ENCODE measurements at places on chromosomes 16 and 17.
A peak's percentile ranks its signal among the peaks of the same experiment; 100 is the strongest.

DNA sequence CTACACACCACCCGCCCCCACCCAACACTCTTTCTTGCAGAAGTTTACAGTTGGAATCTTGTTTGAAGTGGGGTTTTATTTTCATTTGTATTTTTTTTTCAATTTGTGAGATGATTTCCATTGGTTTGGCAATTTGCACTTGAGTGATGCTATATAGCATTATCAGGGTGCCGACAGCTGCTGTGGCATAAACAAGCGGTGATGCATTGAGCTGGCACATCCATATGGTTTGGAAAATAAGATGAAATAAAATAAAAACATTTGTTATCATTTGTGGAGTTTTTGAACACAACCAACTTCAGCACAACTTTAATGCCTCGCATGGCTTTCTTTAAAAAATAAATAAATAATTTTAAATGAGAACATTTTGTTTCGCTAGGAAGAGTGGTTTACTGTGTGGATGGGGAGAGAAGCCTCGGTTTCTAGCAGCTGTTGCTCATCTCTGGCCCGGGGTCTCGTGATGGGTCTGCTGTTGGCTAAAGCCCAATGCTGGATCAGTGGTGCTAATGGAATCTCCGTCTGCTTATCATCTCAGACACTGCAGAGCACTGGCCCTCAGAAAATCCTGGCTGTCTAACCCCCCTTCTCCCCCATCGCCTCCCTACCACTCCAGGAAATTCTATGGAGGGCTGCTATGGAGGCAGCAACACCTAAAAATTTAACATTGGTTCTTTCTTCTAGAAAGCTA, 192.3 kb upstream of the MAF start:
- no peak for DNase-seq

- no peak for DNase-seq
These were observed 15.7 kb downstream of the CDRT4 start for GRCh38 chr17:15451680-15452079.

- no peak for DNase-seq
These were observed 20.9 kb upstream of the STH start for GRCh38 chr17:45977976-45978626.

DNA sequence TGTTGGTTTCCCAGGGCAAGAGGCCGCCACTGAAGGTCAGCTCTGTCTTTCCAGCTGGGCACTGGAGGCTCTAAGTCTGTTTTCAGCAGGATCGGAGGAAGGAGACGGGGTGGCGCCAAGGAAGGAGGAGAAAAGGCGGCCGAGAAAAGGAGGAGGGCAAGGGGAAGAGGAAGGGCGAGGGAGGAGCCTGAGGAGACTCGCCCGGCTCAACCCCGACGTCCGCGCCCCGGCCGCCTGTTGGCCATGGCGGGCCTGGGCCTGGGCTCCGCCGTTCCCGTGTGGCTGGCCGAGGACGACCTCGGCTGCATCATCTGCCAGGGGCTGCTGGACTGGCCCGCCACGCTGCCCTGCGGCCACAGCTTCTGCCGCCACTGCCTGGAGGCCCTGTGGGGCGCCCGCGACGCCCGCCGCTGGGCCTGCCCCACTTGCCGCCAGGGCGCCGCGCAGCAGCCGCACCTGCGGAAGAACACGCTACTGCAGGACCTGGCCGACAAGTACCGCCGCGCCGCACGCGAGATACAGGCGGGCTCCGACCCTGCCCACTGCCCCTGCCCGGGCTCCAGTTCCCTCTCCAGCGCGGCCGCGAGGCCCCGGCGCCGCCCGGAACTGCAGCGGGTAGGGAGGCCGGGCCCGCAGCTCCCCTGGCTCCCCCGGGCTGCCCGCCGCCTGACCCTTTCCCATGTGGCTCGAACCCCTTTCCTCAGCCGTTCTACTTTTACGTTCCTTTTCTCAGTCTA, at the start of gene RNF135:
TSS of gene RNF135 (plus strand) at position 209 of the 737 bp plus-strand sequence. CDS start at position 244, 35 bp downstream.
- DNase-seq, result peak; percentile 62

- no peak for DNase-seq
These were observed 5.0 kb downstream of the CX3CL1 start for GRCh38 chr16:57377080-57377841.

GRCh38 chr16:28192806-28193529, 18.8 kb downstream of the XPO6 start:
- no peak for DNase-seq

GRCh38 chr16:68503334-68503733, 35.8 kb upstream of the ZFP90 start:
- DNase-seq, result no peak

DNA sequence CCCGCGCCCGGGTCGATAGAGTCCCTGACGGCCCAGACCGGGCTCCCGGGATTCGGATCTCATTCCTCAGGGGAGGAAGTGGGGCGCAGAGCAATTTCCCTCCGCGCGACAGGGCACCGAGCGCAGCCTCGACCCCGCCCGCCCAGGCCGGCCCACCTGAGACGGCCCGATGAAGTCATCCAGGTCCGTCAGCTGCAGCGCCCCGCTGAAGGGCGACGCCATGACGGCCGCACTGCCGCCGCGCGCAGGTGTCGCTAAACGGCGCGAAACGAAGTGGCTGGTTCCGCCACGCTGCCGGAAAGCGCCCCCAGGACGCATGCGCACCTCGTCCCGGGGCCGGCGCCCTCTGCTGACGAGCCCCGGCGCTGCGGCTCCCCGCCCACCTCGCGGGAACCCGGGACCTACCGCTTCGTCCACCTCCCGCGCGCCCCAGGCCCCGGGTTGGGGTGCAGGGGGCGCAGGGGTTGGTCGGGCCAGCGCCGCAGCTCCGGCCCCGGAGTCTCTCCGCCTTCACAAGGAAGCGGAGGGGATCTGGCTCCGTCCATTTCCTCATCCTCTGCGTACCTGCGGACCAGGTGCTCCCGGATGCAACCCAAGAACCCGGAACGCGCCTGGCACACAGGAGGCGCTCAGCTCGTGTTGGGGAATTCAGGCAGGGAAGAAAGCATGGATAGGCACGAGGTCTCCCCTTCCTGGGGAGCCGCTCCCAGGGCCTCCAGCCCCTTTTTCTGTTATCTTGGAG, at the start of gene CIAO3:
TSS of gene CIAO3 (minus strand) at position 234 of the 742 bp plus-strand sequence. CDS start at position 222, 12 bp downstream.
- DNase-seq, result peak; percentile 55

- DNase-seq, result no peak
These were observed 314.5 kb downstream of the SEC14L1 start for GRCh38 chr17:77455111-77455890.

DNA sequence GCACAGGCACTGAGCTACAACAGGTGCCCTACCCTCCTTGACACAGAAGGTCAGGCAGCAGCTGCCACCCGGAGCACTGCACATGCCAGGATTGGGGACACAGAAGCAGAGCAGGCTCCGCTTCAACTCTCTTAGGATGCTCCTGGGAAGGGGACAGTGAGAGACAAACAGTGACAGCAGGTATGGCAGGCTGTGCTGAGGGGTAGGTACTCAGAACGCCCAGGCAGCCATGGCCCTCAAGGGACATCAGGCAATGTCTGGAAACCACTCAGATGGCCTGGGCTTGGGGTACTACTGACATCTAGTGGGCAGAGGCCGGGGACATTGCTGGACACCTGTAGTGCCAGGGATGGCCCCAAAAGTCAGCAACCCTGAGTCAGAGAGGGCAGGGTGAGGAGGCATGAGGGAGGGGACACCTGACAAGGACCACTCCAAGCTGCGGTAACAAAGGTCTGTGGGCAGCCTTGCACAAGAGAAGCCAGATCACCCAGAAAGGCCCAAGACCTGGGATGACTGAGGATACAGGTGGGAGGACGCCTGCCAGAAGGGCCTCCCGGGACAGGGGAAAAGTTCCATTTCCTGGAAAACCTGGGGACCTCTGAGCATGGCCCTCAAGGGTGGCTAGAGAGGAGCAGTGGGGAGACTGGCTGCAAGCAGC, 21.2 kb downstream of the PEMT start:
- no peak for DNase-seq

- DNase-seq, result no peak
These were observed 130.8 kb downstream of the SDK2 start for GRCh38 chr17:73513426-73513825.

- DNase-seq, result no peak
These were observed 5.8 kb upstream of the ARMC5 start for GRCh38 chr16:31453255-31454204.

DNA sequence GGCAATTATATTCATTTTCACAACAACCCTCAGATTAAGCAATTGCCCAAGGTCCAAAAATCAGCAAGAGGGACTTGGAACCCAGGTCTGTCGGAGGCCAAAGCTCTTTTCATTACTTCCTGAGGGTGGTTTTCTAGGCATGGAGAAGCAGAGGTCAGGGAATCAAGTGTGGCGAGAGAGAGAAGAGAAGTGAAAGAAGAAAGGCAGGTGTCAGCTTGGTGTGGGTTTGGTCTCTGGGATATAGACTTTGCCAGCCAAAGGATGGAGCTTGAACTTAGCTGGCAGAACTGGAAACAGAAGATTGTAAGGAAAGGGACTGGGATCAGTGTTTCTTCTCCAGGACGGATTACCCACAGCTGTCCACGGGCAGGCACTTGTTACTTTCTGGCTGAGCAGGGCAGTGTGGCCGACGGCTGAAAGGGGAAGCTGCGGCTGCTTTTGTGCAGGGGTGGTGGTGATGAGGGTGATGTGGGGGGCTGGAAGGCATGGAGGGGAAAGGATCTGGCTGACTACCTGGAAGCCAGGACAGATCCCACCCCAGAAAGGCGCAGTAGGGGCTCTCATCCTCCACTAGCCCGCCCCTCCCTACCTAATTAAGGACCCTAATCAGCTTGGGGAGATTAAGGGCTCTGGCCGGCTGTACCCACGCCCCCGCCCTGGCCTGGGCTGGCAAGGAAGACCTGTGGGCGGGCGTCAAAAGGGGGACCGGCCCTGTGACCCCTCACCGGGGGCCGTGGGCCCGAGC, at the start of gene GUCY2D:
TSS of gene GUCY2D (plus strand) at position 640 of the 745 bp plus-strand sequence. CDS start 433 bp downstream, outside the sequence.
- DNase-seq, result no peak

DNA sequence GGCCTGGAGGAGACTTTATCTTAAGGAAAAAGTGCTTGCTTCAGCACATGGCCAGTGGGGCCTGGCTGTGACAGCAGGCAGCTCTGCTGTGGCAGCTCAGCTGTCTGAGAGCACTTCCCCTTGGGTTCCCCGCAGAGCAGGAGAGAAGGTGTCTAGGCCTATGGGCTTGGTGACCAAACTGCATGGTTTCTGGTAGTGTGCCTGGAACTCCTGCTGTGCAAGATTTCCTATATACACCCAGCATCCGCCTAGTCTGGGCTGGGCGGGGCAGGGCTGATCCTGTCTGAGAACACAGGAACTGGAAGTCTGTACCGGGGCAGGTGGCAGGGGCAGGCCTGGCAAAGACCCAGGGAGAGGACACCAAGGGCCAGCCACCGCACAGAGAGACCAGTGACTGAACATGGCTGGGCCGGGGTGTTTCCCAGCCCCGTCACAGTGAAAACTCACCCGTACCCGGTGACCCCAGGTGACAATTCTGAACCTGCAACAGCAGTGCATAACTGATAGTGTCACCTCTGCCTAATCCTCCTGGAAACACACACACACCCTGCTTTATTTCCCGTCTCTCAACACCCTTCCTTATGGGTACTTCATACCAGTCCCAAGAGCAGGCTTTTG, 39.3 kb downstream of the CHD9 start:
- no peak for DNase-seq

GRCh38 chr16:71472051-71472450, 10.0 kb upstream of the ZNF23 start:
- no peak for DNase-seq

GRCh38 chr16:47492428-47493377, 31.6 kb downstream of the PHKB start:
- DNase-seq, result no peak

GRCh38 chr16:46783800-46784199, 35.7 kb upstream of the MYLK3 start:
- DNase-seq, result no peak

- DNase-seq, result no peak
These were observed 5.4 kb downstream of the ABR start for GRCh38 chr17:1174263-1174880.

DNA sequence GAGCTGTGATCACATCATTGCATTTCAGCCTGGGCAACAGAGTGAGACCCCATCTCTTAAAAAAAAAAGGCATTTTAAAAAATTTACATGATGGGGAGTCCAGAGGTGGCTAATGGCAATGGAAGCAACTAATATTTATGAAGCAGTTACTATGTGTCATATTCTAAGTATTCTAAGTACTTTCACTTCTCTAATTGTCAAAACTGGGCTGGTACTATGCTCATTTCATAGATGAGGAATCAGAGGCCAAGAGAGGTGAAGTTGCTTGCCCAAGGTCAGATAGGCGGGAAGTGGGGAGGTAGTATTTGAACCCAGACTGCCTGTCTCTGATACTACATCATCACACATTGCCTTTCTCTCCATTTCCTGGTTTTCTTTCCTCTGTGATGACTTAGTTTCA, 50.7 kb downstream of the SLC5A11 start:
- no peak for DNase-seq

DNA sequence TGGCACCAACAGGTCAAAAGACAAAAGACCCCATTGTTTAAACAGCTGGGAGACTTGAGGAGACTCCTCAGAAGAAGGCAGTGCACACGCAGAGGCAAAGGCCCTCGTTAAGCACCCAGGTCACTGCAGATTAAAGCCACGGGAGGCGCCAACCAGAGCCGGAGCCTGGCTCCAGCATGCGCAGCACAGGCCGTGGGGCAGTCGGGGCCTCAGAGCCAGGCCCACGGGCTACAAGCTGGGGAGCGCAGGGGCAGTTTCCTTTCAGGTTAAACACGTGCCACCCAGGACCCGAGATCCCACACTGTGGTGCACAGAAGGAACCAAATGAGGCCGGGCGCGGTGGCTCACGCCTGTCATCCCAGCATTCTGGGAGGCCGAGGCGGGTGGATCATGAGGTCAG, 9.2 kb downstream of the PIEZO1 start:
- no peak for DNase-seq

DNA sequence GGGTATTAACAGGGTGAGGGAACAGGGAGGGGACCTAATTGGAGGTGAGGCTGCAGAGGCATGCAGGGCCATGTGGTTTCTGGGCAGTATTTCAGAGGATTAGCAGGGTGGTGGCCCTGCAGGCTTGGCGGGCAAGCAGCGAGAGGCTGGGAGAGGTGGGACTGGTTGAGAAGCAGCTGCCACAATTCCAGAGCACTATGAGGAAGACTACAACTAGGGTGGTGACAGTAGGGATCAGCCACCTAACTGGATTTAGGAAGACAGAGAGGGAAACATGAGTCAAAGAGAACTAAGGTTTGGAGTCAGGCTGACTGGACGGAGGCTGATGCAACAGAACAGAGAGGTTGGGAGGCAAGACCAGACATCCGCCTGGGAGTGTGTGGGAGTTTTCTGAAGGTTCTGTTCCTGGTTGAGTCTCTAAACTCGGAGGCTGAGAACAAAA, 12.3 kb downstream of the ALOXE3 start:
- DNase-seq, result no peak

GRCh38 chr16:56067406-56067805, 123.9 kb upstream of the GNAO1 start:
- DNase-seq, result no peak

GRCh38 chr17:8285270-8286181, 2.9 kb upstream of the RANGRF start:
- DNase-seq, result no peak

All from SW 1271 (cell line).